Activated naive CD4-positive, alpha-beta T cell treated with anti-CD3 and anti-CD28 coated beads, Interleukin-2, amount 50 U/mL, for 16 hours (primary cell): ENCODE measurements at places on chromosomes 11 and 22.

DNA sequence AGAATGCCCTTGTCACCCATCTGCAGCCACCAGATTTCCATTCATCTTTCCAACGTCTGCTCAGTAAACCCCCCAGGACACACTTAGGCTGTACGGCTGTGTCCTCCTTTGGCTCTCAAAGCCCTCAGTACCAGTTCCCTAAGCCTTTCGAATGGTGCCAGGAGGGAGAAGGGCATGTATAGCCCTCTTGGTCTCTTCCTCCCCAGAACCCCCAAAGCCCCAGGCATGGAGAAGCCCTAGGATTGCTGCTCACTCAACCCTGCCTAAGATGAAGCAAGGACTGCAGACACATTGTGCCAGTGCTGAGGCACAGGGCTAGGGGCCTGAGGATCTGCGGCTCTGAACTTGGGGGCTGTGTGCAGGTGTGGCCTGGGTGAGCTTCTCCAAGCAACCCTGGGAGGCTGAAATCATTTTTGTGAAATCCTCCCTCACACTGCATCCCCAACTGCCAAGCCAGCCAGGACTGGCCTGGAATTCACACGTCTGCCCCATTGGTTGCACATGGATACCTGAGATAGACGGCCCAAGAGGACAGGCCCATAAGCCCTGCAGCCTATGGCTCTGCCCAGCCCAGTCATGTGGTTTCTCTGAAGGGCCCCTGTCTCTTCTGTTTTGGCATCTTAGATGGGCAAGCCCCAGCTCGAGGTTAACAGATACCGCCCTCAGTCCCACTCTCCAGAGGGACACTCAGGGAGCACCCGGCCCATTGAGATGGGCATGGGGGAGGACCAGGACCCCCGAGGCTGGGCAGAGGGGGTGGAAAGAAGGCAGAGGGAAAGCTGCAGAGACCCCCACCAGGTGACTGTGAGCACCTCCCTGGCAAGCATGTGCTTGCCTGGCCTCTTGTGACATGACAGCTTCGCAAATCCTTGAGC lies 34.0 kb downstream of the KCNQ1OT1 start:
- DNase-seq, result no peak

DNA sequence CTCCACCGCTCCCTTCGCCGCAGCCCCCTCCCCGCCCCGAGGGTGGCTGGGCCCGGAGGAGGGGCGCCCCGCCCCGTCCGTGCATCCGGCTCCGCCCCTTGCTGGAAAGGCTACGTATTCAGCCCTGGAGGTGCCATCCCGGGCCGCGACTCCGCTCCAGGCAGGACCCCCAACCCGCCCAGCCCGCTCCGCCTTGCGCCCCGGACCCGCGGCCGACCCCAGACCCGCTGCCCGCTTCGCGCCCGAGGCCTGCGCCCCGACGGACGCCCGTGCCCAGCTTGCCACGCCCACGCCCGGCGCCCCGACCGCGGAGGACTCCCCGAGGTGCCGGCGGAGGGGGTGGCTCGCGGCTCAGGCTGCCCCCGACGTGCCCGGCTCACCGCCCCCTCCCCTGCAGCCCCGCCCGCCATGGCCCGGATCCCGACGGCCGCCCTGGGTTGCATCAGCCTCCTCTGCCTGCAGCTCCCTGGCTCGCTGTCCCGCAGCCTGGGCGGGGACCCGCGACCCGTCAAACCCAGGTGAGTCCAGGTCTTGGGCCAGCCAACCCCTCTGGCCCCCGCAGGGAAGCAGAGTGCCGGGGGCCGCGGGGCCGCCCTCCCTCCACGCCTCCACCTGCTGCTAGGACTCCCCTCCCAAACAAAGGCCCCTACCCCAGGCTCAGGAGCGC lies at the start of gene ADM2:
TSS of gene ADM2 (plus strand) at position 104 of the 667 bp plus-strand sequence. CDS start at position 409, 305 bp downstream.
- peak; percentile 74 for DNase-seq

DNA sequence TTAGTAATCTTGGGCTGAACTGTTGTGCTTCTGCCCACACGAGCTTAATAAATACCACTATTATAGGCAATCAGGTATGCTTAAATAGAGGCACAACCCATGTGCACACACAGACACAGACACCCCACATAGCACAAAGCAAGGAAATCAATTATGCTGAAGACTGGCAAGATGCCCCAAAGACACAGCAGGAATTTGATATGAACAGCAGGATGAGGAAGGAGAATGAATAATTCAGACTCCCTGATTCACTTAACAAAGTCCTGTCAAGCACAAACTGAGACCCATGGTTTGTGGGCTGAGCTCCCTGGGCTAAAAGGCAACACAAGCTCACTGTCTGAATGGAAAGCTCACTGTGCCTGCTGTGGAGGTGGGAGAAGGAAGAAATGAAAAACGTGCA lies 42.5 kb downstream of the RBFOX2 start:
- DNase-seq, result no peak

GRCh38 chr11:4891996-4892640 lies 10.4 kb downstream of the OR51T1 start:
- DNase-seq, result no peak

DNA sequence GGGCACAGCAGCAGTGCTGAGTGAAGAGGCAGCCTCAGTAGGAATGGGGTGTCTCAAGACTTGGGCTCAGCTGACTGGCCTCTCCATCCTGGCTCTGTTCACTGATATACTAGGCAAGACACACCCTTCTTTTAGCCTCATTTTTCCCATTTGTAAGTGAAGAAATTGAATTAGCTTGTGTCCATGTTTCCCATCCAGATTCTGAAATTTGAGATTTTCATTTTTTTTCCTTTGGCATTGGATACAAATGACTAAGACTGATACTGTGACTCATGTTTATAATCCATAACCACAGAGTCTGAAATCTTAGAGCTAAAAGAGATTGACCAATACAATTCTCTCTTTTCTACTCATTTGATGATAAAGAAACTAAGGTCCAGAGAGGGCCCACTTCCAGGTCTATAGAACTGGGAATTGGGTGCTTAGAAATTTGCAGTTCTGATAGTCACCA lies 110.9 kb downstream of the KCNC1 start:
- DNase-seq, result no peak

DNA sequence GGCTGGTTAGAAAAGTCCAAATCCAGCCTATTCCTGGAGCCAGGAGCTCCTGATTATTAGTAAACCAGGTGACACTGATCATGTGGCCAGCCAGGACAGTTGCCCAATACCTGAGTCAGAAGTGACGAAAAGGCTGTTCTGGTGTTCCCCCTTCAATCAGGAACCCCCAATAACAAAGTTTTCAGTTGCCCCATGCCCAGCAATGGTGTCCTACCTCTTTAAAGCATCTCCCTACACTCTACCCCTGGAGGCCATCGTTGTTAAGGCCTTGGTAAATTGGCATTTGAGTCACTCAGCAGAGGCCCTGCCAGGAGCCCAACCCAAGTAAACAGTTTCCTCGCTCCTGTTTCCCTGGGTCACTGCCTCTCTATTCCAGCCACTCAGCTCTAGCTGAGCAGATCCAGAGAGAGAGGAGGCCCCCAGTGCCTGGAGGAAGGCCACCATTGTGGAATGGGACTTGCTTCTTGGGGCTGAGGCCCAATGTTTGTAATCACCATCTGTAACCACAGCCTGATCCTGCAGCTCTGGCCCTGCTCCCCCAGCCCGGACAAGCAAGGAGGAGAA lies 25.0 kb downstream of the ARHGAP1 start:
- no peak for DNase-seq

- DNase-seq, result no peak
Observed at GRCh38 chr11:86148345-86148747, 79.5 kb upstream of the PICALM start.

- no peak for DNase-seq
Observed at GRCh38 chr22:40423310-40423688, 52.9 kb downstream of the SGSM3 start.

DNA sequence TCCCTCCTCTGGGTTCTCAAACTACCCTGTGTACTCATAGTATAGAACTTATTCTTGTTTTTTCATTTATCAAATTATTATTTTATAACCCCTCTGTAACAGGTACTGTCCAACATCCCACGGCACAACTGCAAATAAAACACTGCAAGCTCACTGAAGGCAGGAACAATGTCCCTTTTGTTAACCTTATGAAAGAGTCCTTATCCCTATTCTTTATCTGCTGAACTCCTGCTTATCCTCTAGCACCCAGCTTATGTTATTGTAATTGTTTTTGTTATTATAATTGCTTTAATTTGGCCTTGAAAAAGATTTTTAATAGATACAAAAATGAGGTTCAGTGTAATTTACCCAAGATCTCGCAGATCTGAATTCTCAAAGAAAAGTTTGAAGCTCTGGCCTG lies 130.4 kb downstream of the MSANTD4 start:
- no peak for DNase-seq

GRCh38 chr11:66906061-66906733 lies 49.3 kb downstream of the LRFN4 start:
- no peak for DNase-seq

- DNase-seq, result no peak
Observed at GRCh38 chr11:110918351-110918750, 206.1 kb upstream of the ARHGAP20 start.

DNA sequence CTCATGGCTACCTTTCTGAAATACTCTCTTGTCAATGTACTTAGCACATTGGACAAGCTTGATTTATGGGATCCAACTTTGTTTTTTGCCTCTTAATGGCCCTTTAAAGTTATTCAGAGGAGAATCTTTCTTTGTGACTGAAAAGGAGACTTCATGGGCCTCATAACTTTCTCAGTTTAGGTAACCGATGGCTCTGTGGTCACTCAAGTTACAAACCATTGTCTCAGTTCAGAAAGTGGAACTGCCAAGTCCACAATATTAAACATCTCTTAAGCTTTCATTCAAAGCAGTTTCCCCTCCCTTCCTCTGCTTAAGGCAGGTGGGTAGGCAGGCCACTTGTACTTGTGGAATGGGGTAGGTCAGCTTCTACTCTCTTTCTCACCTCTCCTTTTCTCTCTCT lies 12.3 kb upstream of the ARL14EP start:
- DNase-seq, result no peak

GRCh38 chr11:87120937-87121336 lies 83.2 kb downstream of the TMEM135 start:
- DNase-seq, result no peak

- no peak for DNase-seq
Observed at GRCh38 chr22:39468487-39469325, 11.9 kb downstream of the MGAT3 start.

- DNase-seq, result no peak
Observed at GRCh38 chr11:2655834-2656622, 43.8 kb downstream of the KCNQ1OT1 start.

DNA sequence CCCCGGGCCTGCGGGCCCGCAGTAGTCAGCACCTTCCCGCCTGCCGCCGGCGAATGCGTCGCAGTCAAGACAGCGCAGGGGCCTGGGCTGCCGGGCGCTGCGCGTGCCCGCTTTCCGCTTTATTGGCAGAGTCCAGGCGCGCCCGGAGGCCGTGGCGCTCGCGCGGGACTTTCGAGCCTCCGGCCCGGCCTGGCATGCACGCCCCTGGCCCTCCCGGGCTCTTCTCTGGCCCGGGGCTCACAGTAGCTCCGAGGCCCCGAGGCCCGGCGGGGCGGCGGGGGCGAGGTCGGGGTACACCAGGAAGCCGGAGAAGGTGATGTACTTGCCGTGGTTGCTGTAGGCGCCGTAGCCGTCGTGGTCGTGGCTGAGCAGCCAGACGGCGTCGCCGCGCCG lies 3.1 kb downstream of the FAM180B start:
- no peak for DNase-seq

DNA sequence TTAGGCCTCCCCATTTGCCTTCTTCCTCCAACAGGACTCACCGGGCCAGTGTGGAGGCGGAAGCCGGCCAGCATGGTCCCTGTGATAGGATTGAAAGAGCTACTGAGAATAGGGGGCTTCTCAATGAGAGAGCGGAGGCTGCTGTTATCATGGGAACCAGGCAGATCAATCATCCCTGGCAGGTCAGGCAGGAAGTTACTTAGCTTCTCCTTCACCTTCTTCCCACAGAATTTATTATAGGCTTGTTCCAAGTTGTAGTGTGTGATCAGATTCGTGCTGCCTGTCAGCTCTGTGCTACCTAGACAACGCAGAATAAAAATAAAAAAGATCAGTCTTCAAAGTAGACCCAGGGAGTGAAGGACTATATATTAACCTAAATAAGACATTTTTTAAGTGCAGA lies 7.1 kb downstream of the MED19 start:
- DNase-seq, result no peak

GRCh38 chr11:69572233-69572860 lies 68.6 kb upstream of the CCND1 start:
- no peak for DNase-seq

- DNase-seq, result no peak
Observed at GRCh38 chr11:76233196-76233921, 27.1 kb upstream of the WNT11 start.

DNA sequence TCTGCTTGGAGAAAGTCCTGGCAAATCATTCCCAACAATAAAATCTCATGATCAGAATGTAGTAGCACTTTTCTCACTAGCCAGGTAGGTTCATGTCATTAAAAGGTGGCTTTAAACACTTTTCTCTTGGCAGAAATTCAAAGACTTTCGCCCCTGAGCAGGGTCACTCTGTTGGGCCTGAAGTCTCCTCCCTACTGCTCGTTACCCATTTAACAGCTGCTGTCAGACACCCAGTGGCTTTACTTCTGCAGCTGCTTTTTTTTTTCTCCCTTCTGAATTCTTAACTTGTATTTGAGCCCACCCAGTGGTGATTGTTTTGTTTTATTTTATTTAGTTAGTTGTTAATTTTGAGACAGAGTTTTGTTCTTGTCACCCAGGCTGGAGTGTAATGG lies 25.0 kb downstream of the ARHGAP8 start:
- DNase-seq, result no peak

GRCh38 chr11:33910958-33911339 lies 19.1 kb upstream of the LMO2 start:
- no peak for DNase-seq

GRCh38 chr22:47808236-47808635 lies 1045.8 kb downstream of the TBC1D22A start:
- no peak for DNase-seq

DNA sequence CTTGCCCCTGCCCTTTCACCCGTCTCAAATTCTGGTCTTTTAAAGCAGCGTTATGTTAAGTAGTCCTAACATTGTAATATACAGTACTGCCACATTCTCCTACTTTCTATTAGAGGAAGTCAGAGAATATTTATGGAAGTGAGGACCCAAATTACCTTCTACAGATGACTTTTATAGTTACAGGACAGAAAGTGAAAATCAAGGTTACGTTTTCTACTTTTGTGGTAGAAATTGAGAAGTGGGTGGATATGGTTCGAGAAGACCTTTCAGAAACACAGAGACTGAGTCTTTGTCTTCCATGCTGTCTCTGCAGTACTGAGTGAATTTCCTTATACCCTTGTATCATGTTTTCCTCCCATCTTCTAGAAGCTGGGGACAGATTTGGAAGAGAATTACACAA lies 17.1 kb downstream of the SC5D start:
- no peak for DNase-seq

DNA sequence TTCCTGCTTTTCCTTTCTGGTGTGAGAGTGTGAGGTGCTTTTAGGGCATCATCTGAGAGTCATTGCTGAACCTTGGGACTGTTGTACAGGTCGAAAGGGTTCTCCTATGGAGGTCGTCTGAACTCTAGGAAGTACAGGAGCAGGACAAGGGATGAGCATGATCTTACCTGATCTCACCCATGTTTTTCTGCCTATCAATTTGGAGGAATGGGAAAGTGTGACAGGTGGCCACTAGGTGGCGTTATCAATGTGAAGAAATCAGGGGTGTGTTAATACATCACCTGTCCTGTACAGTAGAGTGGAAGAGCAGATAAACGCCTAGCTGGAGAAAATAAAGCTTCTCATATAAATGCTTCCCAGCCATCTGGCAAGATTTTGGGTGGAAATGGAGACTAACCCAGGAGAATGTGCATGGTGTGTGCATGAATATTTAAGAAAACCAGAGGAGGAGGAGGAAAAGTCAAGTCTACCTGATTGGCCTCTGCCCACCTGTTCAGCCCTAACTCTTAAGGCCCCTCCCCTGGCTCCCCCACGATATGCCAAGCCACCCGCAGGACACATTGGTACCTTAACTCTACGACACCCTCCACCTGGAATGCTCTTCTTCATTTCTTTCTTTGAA lies 72.0 kb upstream of the NARS2 start:
- peak; percentile 48 for DNase-seq
